Hematopoietic multipotent progenitor cell treated with erythropoietin and hydrocortisone succinate and interleukin-3 and kit ligand, for 15 days (in vitro differentiated cells): ENCODE measurements at places on chromosomes 16 and 17.

- no peak for DNase-seq
These were observed 1.7 kb upstream of the NLRC5 start for GRCh38 chr16:56987692-56988091.

DNA sequence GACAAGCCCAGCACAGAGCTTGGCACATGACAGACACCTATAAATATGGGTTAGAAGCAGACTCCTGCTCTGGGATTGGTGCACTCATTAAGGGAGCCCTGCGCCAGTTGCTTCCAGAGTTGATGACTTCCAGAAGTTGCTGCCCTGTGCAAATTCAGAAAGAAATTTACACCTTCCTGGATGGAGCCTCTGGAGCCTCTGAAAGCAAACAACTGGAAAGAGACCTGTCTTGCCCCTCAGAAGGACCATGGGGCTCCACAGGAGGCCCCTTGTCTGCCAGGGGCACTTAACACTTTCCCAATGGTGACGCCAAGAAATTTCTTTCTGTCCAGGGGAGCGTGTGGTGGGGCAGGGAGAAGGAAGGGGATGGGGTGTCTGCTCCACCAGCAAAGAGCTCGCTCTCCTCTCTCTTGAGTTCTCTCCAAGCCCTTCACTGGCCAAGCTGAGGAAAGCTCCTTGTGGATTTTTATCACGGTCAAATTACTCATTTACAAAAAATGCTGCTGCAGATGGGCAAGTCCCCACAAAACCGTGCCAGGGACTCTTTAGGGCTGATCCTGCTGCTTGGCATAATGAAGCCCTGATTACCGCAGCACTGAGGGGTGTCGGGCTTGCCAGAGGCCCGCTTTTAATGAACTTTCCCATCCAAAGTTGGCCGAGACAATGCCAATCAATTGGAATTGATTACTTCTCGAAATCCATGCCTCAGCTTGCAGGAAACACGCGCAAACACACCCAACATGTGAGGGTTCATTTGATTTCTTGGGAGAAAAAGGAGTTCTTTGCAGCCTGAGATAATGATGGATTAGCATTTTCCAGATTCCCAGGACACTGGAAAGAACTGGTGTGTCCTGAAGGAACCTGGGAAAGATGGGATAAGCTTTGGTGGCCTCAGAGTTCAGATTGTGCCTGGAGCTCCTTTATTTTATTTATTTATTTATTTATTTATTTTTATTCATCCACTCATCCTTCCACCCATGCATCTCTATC, 583.6 kb upstream of the CDH5 start:
- no peak for DNase-seq

GRCh38 chr17:58383892-58384462, 32.0 kb upstream of the SUPT4H1 start:
- no peak for DNase-seq

DNA sequence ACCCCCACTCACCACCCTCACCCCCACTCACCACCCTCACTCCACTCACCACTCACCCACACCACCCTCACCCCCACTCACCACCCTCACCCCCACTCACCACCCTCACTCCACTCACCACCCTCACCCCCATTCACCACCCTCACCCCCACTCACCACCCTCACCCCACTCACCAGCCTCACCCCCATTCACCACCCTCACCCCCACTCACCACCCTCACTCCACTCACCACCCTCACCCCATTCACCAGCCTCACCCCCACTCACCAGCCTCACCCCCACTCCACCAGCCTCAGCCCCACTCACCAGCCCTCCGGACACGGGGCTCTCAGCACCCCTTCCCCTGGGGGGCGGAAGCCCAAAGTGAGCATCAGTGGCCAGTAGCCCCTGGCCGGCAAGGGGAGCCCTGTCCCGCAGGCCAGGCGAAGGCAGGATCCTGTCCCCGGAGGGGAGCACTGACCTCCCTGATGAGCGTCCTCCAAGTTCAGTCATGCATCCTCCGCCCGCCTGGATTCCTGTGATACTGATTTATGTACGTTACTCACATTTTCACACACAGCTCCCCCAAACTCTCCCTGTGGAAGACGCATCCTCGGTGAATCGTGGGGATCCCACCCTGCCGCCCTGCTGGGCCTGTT, 18.0 kb upstream of the C1QTNF8 start:
- no peak for DNase-seq

DNA sequence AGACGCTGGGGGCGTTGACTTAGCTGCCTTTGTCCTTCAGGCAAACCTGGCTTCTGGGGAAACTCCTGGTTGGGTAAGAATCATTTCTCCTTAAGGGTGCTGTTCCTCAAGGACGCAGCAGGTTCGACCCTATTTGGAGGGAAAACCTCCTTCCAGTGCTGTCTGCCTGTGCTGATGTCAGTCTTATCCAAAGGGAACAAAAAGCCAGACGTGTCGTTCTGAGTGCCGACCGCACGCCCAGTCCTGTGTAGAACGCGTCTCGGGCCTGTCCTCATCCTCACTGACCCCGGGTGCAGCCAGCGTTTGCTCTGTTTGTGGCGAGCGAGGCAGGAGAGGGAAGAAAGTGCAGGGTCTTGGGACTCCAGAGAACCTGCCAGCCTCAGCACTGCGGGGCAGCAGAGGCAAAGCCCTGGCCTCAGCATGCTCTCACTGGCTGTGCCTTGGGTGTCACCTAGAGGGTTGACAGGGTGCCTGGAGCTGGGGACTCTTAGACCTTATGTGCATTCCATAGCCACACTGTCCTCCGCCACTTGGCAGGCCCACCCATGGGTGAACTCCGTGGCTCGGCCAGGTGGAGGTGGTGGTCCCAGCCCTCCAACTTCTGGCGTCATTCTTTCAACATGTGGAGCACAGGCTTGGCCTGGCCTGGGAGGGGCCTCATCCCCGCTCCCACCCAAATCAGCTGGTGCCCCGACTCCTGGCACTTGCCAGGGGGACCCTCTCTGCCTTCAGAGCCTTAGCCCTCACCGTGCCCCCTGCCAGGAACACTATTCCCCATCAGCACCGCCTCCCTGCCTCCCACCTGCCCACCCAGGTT, 6.0 kb downstream of the SNN start:
- no peak for DNase-seq

- no peak for DNase-seq
These were observed 13.8 kb downstream of the AANAT start for GRCh38 chr17:76481071-76481655.

- no peak for DNase-seq
These were observed 78.5 kb downstream of the SALL1 start for GRCh38 chr16:51072591-51072990.

DNA sequence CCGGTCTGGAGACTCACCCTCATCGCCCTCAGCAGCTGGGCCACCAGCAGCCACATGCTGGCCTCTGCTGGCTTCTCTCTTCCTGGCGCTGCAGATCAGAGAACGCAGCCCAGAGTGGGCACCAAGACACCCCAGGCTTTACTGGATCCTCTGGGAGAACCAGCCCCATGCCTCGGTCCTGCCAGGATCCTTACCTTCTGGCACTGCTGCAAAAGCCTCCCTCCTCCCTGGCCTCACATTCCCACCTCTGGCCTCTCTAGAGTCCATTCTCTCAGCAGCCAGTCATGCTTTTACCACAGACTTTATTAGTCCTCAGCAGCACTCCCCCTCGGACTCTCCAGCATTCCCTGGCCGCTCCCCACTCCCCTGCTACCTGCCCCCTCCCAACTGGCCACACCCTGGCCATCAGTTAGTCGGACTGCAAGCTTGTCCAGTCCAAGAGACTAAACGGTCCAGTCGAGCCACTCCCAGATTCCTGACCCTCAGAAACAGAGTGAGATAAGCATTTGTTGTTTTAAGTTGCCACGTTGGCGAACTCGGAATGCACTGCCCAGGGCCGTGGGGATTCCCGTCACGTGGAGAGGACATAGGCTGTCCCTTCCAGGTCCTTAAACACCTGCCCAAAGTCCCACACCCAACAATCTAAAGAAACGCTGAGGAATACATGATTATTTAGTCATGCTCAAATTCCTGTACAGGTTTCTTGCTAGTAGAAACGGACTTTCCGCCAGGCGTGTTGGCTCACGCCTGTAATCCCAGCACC, 5.9 kb upstream of the SPG7 start:
- DNase-seq: no peak

DNA sequence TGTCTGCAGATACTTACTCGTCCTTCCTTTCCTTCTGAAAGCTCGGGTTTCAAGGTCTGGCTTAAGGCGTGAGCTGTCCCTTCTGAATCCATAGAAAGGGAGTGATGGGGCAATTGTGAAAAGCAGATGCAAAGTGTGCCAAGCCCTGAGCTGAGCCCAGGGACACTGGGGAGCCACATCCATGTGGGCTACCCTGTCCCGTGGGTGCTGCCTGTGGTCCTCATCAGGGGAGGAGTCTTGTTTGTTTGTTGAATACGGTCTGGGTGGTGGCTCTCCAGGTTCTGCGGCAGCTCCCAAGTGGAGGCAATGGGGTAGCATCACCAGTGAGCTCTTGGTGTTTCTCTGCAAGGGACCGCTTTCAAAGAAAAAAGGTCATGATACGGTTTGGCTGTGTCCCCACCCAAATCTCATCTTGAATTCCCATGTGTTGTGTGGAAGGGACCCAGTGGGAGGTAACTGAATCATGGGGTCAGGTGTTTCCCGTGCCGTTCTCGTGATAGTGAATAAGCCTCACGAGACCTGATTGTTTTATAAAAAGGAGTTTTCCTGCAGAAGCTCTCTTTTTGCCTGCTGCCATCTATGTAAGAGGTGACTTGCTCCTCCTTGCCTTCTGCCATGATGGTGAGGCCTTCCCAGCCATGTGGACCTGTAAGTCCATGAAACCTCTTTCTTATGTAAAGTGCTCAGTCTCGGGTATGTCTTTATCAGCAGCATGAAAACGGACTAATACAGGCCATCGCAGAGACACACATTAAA, 1.0 kb upstream of the ALG1 start:
- DNase-seq: peak; percentile 1

- DNase-seq: no peak
These were observed 2.8 kb upstream of the ZKSCAN2 start for GRCh38 chr16:25260416-25260815.

GRCh38 chr16:51225878-51226277, 74.8 kb upstream of the SALL1 start:
- no peak for DNase-seq

DNA sequence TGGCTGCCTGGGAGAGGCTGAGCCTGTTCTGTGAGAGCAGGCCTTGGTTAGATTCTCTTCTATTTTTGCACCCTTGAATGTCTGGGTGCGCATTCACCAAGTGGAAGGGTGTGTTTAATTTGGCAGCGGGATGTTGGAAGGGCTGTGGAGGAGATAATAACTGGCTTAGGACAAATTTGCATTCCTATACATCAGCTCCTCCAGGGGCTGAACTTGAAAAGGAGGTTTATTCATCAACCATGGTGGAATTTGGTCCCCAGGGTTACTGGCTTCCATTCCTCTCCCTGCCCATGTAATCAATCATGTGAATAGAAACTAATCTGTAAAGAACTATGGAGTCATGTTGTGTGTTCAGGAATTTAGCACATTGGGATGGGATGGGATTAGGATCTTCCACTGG, 100.2 kb upstream of the FOXF1 start:
- DNase-seq: no peak

DNA sequence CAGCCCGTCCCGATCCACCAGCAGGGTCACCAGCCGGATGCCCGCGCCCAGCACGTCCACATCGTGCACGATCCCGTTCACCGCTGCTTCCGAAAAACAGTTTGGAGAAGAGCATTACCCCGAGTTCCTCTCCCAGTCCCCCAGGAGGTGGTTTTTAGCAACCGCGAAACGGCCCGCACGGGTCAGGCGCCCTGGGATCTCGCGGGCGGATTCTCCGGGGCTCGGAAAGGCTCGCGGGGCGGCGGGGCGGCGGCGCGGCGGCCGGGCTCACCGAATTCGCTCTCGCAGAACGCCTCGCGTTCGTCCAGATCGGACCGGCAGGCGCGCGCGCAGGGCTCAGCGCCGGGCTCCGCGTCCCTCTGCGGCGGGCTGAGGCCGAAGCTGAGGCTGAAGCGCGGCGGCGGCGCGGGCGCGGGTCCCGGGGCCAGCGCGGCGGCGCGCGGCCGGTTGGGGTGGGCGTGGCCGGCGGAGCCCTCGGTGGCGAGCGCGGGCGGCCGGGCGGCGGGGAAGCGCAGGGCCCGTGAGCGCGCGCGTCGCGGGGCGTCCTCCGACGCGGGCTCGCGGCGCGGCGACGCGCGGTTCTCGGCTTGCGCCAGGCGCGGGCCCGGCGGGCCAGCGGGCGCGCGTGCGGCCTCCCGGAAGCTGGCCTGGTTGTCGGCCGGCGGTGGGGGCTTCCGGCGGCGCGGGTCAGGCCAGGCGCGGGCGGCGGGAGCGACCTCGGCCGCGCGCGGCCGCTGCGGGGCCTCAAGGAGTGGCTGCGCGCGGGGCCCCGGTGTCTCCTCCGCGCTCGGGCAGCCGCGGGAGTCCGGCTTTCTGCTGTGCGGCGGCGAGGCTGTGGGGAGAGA, 2.9 kb downstream of the C17orf58 start:
- DNase-seq: peak; percentile 85

DNA sequence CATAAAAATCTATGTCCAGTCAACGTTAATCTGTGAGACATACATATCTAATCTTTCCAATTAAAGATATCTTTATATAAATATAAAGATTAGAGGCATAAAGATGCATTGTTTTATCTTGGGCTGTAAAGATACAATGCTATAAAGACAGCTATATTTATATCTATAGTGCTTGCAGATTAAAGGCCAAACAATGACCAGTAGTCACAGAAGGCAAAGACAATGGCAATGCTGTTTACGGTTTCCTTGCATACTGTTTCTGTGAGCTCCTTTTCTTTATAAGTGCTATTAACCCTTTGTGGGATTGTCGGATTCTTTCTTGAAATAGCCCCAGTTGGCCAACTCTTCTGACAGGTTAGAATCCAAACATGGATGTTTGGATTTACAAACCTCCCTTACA, 85.5 kb upstream of the SALL1 start:
- no peak for DNase-seq

DNA sequence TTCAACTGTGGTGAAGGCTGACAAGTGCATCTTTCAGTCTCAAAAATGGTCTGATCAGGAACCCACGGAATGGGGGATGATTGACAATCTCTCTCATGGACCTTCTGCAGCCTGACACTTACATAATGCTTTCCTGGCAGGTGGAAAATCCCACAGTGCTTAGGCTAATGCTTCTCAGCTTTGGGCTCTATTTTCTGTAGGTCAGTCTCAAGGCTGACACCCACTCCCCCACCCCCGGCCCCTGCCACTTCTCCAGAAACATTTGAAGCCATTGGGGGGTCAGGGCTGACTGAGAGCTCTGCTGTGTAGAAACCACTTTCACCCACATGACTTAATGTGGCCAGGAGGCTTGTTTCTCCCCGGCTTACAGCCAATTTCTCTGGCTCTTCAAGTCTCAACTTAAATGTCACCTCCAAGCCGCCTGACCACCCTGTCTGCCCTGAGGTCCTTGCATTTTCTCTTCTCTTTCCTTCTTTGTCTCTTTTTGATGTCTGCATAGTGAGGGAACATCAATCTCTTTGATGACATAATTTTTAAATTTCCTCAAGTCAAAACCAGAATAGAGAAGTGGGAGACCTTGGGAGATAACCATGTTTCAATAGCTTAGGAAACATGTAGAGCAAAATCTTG, 16.7 kb upstream of the IRF8 start:
- DNase-seq: no peak
